ENCODE measurements at places on chromosomes 2 and 18. TPM values are rescaled to one million over a fixed set of nuclear protein-coding genes. Genes with fewer than 3 reads are reported as not detected.

SULT1C2 gene
- total RNA-seq: 0.21 TPM

STK36 gene
- total RNA-seq: 99.8 TPM

- ATAC-seq: no peak
These were observed 251.9 kb downstream of the TTC32 start for GRCh38 chr2:19649785-19650380.

SERPINB8 gene
- 2.7 TPM for total RNA-seq

EMILIN2 gene
- total RNA-seq: 0.67 TPM

DNA sequence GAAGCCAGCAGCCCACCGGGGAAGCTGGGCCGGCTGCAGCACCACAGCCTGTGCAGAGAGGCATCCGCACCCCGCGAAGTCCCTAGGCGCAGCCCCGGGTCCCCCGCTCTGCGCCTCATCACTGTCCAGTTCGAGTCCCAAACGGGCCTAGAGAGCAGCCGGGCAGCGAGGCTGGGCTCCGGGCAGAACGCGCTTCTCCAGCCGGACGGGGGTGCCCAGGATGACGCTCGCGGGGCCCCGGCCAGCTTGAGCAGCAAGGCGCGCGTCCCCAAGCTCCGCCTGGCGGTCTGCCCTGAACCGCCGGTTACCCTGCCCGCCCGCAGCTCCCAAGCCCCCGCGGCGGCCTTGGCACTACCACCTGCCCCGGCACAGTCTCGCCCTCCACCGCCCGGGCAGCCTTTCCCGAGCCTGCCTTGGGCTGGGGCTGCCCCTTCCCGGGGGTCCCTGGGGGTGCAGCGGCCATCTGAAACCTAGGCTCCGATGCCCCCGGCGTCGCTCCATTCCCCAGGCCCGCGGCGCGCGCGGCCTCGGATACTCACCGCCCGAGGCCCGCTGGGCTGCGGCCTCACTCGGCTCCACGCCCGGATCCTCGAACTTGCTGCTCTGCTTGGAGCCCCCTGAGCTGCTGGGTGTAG is 591 bp downstream of the SLC16A14 start:
- ATAC-seq: peak; percentile 72

ECEL1 gene
- total RNA-seq: 67.0 TPM

GRCh38 chr18:37322492-37323035 is 243.0 kb downstream of the CELF4 start:
- ATAC-seq: peak; percentile 78

GRCh38 chr2:160394153-160394552 is 99.5 kb downstream of the RBMS1 start:
- ATAC-seq: no peak

- no peak for ATAC-seq
These were observed 125.9 kb downstream of the ACOXL start for GRCh38 chr2:110858135-110858725.

DNA sequence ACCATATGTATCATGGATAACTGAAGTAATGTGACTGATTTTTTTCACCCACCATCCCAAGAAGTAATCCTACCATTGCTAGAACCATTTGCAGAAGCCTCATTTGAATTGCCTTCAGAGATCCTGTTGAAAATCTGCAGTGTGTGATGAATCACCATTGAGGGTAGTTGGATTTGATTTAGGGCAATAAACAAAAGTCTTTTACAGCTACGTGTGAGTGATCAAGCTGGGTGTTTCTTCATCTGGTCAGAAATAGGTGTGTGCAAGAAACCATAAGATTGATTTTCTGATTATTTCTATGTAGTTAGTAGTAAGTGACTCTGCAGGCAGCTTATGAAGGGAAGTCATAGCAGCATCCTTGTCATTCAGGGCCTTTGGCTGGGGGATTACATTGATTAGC is 159.6 kb downstream of the MGAT5 start:
- ATAC-seq: no peak

DNA sequence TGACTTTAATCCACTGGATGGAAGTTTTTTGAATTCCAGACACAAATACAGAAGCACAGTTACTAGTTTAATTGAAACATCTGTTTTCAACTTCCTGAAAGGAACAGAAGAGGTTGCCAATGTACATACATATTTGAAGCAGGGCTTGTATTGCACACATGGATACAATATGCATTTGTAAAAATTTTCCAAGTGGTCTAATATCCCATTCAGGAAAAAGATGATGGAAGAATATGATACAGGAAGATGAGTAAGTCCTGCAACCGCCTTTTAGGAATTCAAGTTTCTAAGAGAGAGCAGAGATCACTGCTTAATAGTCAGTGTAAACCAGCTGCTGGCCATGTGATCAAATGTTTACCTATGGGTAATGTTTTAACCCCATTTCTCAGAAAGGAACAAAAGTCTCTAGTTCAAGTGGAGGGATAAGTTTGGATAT is 265.4 kb downstream of the TRIB2 start:
- ATAC-seq: no peak
